Fibroblast of skin of back (primary cell): ENCODE measurements at places on chromosomes 1 and 21.
A peak's percentile ranks its signal among the peaks of the same experiment; 100 is the strongest.

DNA sequence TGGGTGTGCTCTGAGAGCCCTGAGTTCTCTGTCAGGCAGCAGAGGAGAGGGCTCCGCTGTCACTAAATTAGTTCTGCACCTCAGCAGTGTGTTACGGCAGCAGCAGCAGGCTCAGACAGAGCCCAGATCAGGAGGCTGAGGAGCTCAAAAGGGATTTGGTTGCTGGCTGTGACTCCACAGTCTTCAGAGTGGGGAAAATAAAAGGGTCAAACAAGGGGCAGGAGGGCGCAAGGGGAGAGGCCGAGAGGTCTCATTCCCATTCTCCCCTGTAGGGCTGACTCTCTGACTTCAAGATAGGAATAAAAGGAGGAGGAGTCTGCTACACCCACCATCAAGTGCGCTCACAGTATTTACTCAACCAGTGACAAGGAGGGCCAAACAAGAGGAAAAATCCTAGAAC, 9.2 kb upstream of the SLC45A3 start:
- no peak for DNase-seq

- DNase-seq, result peak; percentile 53
Observed at GRCh38 chr1:198122693-198123092, 34.1 kb upstream of the NEK7 start.

DNA sequence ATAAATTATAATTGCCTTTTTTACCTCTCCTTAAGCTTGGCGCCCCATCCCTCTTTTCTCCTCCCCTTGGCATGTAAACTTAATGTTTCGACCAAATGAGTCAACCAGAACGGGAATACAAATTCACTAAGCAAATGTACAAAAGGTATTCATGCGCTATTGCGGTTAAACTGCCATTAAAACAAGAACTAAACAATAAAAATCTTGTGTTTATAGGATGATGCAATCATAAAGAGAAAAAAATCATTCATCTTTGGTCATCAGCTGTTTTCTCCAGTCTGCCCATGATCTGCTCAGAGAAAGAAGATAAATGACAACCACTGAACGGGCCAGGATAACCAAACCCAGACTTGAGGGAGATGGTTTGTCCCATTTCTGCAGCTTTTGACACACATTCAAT, 534.2 kb upstream of the PLXNA2 start:
- no peak for DNase-seq

DNA sequence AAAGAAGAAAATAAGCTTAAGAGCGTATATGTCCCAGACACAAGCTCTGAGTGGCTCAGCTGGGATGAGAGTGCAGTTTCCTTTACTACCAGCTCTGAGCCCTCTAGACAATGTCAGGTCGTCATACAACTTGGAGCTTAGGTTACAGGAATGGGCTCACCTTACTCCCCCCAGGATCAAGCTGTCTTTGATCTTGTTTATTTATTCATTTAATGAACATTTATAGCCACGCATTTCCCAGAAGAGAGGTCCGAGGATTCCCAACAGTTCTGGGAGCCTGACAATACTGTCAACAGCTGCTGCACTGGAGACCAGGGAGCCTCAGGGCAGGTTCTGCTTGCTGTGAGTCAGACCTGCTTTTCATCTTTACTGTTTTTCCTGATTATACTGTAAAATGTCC, 378.9 kb downstream of the PLPP3 start:
- no peak for DNase-seq

DNA sequence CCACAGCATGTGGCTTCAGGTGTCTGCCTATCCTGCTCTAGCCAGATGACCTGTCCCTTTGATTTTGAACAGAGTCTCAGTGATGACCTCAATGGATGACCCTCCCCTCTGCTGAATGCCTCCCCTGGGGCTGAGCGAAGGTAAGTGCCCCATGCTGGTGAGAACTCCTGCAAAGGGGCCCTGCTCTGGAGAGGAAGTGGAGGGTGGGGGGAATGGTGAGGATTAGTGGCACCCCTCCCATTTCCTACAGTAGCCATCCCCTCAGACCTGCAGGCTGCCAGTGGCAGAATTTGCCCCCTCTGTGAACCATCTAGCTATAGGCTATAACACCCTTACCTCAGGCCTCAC, 3.7 kb upstream of the PMVK start:
- DNase-seq, result no peak

GRCh38 chr1:21232044-21232443, 55.3 kb upstream of the EIF4G3 start:
- peak; percentile 67 for DNase-seq

DNA sequence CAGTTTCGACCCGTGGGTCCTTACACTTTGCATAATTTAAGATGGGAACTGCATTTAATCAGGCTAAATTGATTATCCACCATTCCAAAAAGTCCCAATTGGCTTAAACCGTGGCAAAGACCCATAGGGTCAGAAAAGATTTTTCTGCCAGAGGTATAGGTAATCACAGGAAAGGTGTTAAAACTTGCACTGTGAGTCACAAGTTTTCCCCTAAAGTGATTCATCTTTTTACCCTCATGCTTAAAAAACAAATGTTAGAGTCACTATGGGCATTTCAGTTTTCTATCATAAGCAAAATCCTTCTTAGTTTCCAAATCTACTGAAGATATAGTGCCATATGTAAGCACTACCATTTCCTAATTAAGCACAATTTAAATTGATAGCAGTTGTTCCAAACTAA, 1079.8 kb downstream of the ADGRL2 start:
- DNase-seq, result no peak

DNA sequence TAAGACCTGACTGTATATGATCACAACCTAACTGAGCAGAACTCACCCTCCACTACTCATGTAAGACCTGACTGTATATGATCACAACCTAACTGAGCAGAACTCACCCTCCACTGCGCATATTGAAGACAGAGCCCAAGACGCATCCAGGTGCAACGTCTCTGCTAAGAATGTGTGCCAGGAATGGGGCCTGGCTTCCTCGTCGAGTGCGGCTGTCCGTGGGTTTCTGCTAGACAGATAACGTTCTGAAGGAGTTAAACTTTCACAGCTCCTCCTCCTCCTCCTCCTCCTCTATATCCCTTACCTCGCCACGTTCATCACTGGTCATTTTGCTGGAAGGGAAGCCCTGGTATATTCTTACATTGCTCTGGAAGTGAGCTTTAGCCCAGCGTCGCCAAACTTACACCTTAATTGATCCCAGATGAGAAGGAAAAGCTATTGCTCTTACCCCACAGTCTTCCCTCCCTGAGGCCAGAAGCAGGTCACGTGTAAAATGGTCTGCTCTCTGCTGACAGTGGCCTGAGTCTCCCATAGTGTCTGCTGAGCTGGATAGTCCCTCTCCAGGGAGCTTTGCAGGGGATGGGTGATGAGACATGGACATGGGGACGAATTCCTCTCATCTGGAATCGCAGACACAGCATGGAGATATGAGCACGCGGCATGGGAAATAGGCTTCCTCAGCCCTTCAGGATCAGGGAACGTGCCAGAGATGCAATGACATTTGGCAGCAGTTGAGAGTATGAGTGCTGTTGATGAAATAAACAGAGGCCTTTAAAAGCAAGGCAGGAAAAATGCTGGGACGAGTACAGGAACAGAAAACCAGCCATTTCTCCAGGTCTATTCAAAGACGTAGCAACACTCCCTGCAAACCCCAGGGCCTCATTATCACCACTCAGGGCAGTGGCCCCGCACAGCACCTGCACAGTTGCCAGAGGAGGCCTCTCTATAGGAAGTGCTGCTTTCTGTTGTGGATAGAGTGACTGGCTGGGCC, 528.1 kb downstream of the KIF26B start:
- peak; percentile 55 for DNase-seq
